ENCODE measurements at places on chromosomes 1 and 21.
A peak's percentile ranks its signal among the peaks of the same experiment; 100 is the strongest.

GRCh38 chr1:155017946-155018316 lies 15.3 kb downstream of the ZBTB7B start:
- no peaks in the 10 kb centered on the region for H3K27me3 ChIP-seq
- no peak for DNase-seq
- H3K4me3 ChIP-seq, result peak overlapping the region; percentile 79
- H3K4me1 ChIP-seq, result peaks cover 65% of the 10 kb centered on the region
- H3K27ac ChIP-seq, result peak overlapping the region; percentile 87

- peak overlapping the region; percentile 95 for H3K4me3 ChIP-seq
- H3K27ac ChIP-seq, result peak overlapping the region; percentile 100
- H3K36me3 ChIP-seq, result peaks cover 2% of the 10 kb centered on the region
- H3K27me3 ChIP-seq, result no peaks in the 10 kb centered on the region
These were observed 94.1 kb downstream of the PPIAL4G start for GRCh38 chr1:148389027-148389339.

GRCh38 chr1:113787663-113788062 lies 24.6 kb downstream of the RSBN1 start:
- H3K27ac ChIP-seq, result no peak overlapping the region
- DNase-seq, result no peak
- H3K4me3 ChIP-seq, result no peak overlapping the region
- no peaks in the 10 kb centered on the region for H3K27me3 ChIP-seq
- H3K4me1 ChIP-seq, result peaks cover 24% of the 10 kb centered on the region

GRCh38 chr1:6322161-6322560 lies 61.3 kb upstream of the GPR153 start:
- DNase-seq, result no peak
- no peak overlapping the region for H3K27ac ChIP-seq
- no peak overlapping the region for H3K4me3 ChIP-seq
- no peaks in the 10 kb centered on the region for H3K27me3 ChIP-seq
- peaks cover 2% of the 10 kb centered on the region for H3K36me3 ChIP-seq
- H3K4me1 ChIP-seq, result no peaks in the 10 kb centered on the region

GRCh38 chr21:40901691-40902090 lies 54.7 kb upstream of the DSCAM start:
- H3K27ac ChIP-seq, result no peak overlapping the region
- H3K27me3 ChIP-seq, result no peaks in the 10 kb centered on the region
- H3K4me1 ChIP-seq, result no peaks in the 10 kb centered on the region
- no peak overlapping the region for H3K4me3 ChIP-seq
- H3K36me3 ChIP-seq, result no peaks in the 10 kb centered on the region
- DNase-seq, result no peak

DNA sequence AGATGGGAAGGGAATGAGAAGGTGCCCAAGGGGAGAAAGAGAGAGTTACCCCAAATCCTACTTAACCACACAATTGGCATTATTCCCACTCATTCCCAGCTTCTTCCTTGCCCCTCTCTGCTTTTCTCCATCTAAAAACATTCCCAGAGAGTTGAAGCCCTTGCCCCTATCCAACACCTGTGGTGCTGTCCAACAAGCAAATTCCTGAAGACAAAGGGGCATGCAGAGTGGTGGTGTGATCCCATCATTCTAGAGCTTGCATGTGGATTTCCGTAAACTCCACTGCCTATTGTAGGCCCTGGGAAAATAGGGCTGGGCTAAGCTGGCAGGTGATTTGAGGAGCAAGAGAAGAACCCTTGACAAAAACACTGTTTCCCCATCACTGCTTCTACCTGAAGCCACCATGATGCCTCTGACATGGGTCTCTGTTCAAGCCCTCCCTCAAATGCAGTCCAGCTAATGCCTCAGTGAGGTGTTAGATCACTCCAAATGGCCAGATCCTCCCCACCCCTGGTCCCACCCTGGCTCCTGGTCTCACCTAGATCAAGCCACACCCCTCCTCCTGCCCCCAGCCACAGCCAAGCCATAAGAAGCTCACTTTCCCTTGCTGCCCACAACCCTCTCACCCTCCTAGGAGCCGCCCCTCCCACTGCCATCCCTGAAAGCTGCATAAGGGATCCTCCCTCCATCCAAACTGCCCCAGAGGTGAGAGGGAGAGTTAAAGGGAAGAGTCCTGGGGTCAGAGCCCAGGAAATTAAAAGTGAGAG lies 29.5 kb downstream of the SYT2 start:
- H3K27me3 ChIP-seq, result peaks cover 33% of the 10 kb centered on the region
- no peak overlapping the region for H3K27ac ChIP-seq

DNA sequence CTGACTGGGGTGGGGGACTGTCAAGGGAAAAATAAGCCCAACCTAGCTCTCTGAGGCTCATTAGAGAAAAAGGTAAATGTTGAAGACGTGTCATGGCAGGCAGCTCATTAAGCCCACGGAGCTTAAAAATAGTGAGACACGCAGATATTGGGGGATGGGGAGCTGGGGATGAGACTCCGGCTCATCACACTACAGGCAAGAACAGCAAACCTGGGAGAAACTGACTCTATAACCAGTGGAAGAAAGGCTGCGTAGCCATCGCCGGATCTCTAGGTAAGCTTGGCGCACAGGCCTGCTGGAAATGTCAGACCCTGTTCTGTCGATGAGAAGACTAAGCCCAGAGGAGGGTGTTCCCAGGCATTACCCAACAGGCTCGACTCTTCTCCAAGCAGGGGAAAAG lies 78.0 kb downstream of the SYT2 start:
- H3K4me1 ChIP-seq, result peaks cover 43% of the 10 kb centered on the region
- no peak overlapping the region for H3K4me3 ChIP-seq
- peaks cover 32% of the 10 kb centered on the region for H3K27me3 ChIP-seq
- DNase-seq, result no peak

GRCh38 chr1:87864676-87865075 lies 536.0 kb downstream of the LMO4 start:
- peaks cover 30% of the 10 kb centered on the region for H3K4me1 ChIP-seq
- no peak for DNase-seq
- no peaks in the 10 kb centered on the region for H3K36me3 ChIP-seq
- peak overlapping the region; percentile 47 for H3K4me3 ChIP-seq

GRCh38 chr1:101325144-101325543 lies 88.3 kb downstream of the S1PR1 start:
- no peak overlapping the region for H3K4me3 ChIP-seq
- DNase-seq, result no peak
- peaks cover 2% of the 10 kb centered on the region for H3K27me3 ChIP-seq
- H3K27ac ChIP-seq, result no peak overlapping the region
- no peaks in the 10 kb centered on the region for H3K4me1 ChIP-seq

DNA sequence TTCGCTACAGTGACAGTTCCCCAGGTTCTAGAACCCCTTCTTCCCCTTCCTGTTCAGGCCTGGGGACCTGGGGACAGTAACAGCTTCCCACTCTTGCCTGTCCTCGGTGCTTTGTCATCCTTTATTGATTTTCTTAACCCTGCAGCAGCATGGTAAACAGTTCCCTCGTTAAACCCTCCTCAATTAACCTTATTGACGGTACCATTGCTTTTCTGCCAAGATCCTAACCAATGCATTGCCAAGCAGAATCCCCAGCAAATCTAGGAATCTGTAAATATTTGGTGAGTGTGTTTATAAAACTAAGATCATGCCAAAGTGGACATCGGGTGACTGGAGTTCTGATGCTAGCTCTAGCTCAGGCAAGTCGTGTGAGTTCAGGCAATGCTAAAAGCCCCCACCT lies 99.6 kb upstream of the KAZN start:
- no peaks in the 10 kb centered on the region for H3K36me3 ChIP-seq
- H3K4me3 ChIP-seq, result no peak overlapping the region
- H3K4me1 ChIP-seq, result no peaks in the 10 kb centered on the region
- H3K27me3 ChIP-seq, result peaks cover 23% of the 10 kb centered on the region
- DNase-seq, result no peak

- peak overlapping the region; percentile 94 for H3K27ac ChIP-seq
- peaks cover 54% of the 10 kb centered on the region for H3K4me1 ChIP-seq
- peak overlapping the region; percentile 93 for H3K4me3 ChIP-seq
- DNase-seq, result no peak
- no peaks in the 10 kb centered on the region for H3K27me3 ChIP-seq
- peaks cover 57% of the 10 kb centered on the region for H3K36me3 ChIP-seq
These were observed 738 bp downstream of the GNPAT start for GRCh38 chr1:231241750-231242149.

DNA sequence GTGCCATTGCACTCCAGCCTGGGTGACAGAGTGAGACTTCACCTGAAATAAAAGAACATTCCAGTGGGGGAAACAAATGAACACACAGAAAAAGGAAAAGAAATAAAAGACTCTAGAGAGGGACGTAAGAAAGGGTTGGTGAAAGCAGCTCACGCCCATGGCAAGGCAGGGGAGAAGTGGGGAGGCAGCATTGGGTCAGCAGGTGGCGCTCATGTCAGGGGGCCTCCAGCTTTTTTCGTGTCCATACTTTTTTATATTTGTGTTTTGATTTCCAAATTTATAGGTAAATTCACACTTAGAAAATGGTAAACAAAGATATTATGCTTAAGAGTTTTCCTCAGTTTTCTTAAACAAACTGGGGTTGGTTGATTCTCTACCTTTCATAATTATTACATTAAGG lies 45.5 kb downstream of the VPS13D start:
- peaks cover 84% of the 10 kb centered on the region for H3K36me3 ChIP-seq
- H3K27me3 ChIP-seq, result no peaks in the 10 kb centered on the region
- H3K4me1 ChIP-seq, result no peaks in the 10 kb centered on the region
- no peak overlapping the region for H3K27ac ChIP-seq
- H3K4me3 ChIP-seq, result no peak overlapping the region
- no peak for DNase-seq

DNA sequence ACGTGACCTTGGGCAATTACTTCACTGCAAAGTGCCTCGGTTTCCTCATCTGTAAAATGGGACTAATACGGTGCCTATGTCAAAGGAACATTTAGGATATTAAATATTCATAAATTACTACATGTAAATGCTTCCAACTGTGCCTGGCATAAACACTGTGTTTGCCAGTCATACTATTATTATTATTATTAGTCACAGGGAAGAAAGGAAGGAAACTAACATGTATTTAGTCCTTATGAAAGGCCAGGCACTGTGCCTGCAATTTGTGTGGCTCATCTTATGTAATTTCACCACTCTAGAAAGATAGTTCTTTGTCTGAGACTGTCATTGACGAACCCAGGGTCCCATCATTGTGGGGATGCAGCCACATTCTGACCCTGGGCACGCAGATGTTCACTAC lies 45.0 kb downstream of the EPHB2 start:
- no peaks in the 10 kb centered on the region for H3K36me3 ChIP-seq
- DNase-seq, result no peak
- peaks cover 2% of the 10 kb centered on the region for H3K27me3 ChIP-seq

DNA sequence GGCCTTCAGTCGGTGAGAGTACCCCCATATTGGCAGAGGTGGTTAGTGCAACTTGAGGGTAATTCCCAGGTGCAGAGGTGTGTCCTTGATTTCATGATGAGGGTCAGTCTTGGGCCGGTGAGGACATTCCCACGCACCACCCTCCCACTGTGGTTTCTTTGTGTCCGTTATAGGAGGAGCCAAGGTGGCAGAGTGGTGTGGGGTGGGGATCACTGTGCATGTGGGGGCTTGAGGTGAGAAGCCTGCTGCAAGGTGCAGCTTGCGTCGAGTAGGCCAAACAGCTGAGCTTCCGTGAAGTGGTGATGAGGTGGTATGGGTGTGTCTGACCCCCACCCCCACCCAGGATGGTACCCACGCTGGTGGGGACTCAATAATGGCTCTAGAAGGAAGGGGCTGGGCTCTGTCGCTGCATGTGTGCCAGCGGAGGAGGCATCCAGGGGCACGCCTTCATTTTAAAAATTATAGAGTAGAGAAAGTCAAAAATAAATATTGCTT lies 6.2 kb downstream of the PTPRF start:
- H3K36me3 ChIP-seq, result no peaks in the 10 kb centered on the region
- no peak overlapping the region for H3K27ac ChIP-seq
- no peak for DNase-seq

DNA sequence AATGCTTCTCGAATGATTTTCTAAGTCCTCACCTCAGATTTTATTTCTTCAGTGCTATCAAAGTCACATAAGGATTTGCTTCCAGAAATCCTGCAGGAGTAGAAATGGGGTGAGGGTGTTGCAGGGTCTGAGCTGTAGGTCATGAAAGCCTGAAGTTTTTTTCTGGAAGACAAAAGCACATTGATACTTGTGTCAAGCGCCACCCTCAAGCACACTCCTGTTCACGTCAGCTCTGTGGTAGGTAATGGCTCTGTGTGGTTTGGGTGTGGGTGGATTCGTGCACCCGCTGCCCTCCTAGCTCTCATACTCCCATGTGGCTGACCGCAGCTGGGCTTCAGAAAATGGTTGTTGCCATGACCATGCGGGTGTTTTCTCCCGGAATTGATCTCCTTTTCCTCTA lies 39.9 kb downstream of the AKNAD1 start:
- peaks cover 5% of the 10 kb centered on the region for H3K27me3 ChIP-seq
- H3K27ac ChIP-seq, result no peak overlapping the region
- DNase-seq, result no peak
- no peak overlapping the region for H3K4me3 ChIP-seq
- peaks cover under 1% of the 10 kb centered on the region for H3K36me3 ChIP-seq
- no peaks in the 10 kb centered on the region for H3K4me1 ChIP-seq

- peaks cover 8% of the 10 kb centered on the region for H3K4me1 ChIP-seq
- no peak for DNase-seq
- no peak overlapping the region for H3K27ac ChIP-seq
- H3K27me3 ChIP-seq, result peaks cover 12% of the 10 kb centered on the region
- H3K4me3 ChIP-seq, result no peak overlapping the region
- no peaks in the 10 kb centered on the region for H3K36me3 ChIP-seq
These were observed 5.1 kb downstream of the SYDE2 start for GRCh38 chr1:85195703-85196102.

DNA sequence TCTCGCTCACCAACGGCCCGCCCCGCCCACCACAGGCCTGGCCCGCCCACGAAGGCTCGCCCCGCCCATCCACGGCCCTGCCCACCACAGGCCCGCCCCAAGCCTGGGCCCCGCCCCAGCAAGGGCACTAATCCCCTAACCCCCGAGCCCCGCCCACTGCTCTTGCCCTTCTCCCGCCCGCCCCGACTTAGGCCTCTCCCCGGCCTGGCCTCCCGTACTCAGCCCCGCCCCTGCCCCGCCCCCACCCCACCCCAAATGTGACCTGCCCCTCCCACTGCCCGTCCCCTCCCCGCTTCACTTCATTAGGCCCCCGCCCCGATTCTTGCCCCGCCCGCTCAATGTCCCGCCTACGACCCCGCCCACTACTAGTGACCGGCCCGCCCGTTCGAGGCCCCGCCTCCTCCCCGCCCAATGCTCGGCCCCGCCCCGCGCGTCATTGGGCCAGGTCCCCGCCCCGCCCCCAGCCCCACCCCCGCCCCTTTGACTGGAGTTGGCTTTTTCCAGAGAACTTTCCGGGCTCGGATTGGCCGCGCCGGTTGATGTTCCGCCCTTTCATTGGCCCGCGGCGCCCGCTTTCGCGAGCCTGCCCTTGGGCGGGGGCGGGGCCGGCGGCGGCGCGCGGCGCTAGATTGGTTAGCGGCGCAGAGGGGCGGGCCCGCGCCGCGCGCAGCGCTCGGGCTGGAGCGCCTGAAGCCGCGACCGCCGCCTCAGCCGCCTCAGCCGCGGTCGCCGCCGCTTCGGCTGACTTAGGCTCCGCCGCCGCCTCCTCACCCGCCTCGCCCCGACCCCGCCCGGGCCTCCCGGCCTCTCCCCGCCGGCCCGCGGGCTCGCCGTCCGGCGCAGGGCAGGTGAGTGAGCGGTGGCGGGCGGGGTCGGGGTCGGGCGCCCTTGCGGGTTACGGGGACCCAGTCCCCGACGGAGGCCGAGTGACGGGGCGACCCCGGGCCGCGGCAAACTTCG lies at the start of gene PCBP3:
Gene PCBP3, plus strand, starts transcription at position 705 of the 960 bp plus-strand sequence. CDS start 206,361 bp downstream, outside the sequence.
- H3K27me3 ChIP-seq, result peaks cover 32% of the 10 kb centered on the region
- H3K4me1 ChIP-seq, result peaks cover 40% of the 10 kb centered on the region
- peak; percentile 75 for DNase-seq
- H3K4me3 ChIP-seq, result peak within 1 kb of the TSS; percentile 67
- H3K27ac ChIP-seq, result no peak within 1 kb of the TSS
- H3K36me3 ChIP-seq, result no peaks in the 10 kb centered on the region

GRCh38 chr1:187413405-187414169 lies 584.8 kb downstream of the PLA2G4A start:
- no peaks in the 10 kb centered on the region for H3K36me3 ChIP-seq
- no peak overlapping the region for H3K27ac ChIP-seq
- no peak for DNase-seq
- no peaks in the 10 kb centered on the region for H3K4me1 ChIP-seq
- no peak overlapping the region for H3K4me3 ChIP-seq
